ENCODE measurements at places on chromosomes 7 and 10.
A peak's percentile ranks its signal among the peaks of the same experiment; 100 is the strongest.

- DNase-seq = no peak
These were observed 191.1 kb upstream of the GRB10 start for GRCh38 chr7:50973814-50974213.

DNA sequence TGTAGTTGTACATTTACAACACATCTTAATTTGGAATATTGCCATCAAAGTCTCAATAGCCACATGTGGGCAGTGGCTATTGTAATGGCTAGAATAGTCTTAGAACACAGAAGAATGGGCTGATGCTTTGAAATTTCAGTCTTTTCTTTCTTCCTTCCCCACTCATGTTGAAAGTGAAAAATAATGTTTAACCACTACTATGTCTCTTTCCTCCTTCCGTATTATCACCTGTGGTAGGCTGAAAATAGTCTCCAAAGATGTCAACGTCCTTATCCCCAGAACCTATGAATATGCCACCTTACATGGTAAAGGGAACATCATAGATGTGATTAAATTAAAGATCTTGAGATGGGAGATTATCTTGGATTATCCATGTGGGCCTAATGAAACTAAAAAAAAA is 154.0 kb downstream of the SUGCT start:
- DNase-seq = no peak

- no peak for DNase-seq
These were observed 106.3 kb downstream of the TMEM26 start for GRCh38 chr10:61346796-61347413.

DNA sequence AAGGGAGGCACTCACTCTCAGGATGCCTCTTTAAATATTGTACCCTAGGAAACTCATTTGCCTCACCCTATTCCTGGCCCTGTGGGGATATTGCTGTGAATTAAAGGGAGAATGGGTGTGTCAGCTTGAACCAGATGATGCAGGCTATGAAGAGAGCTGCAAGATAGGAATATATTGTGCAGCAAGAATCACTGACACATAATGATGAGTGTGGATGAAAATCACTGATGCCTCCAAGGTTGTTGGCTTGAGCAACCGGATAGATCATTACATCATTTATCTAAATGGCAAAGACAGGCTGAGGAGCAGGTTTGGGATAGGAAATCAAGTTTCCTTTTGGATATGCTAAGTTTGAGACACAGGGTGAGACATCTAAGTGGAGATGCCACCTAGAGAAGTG is 6.2 kb downstream of the SLC26A4 start:
- no peak for DNase-seq

GRCh38 chr10:91033324-91033950 is 112.5 kb upstream of the ANKRD1 start:
- no peak for DNase-seq

DNA sequence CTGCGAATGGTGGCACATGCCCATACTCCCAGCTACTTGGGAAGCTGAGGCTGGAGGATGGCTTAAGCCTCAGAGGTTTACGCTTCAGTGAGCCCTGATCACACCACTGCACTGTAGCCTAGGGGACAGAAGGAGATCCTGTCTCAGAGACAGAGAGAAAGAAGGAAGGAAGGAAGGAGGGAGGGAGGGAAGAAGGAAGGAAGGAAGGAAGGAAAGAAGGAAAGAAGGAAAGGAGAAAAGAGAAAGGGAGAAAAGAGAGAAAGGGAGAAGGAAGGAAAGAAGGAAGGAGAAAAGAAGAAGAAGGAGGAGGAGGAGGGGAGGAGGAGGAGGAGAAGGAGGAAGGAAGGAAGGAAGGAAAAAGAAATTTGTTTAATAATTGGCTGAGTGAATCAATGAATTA is 13.0 kb upstream of the SAR1A start:
- DNase-seq = no peak

DNA sequence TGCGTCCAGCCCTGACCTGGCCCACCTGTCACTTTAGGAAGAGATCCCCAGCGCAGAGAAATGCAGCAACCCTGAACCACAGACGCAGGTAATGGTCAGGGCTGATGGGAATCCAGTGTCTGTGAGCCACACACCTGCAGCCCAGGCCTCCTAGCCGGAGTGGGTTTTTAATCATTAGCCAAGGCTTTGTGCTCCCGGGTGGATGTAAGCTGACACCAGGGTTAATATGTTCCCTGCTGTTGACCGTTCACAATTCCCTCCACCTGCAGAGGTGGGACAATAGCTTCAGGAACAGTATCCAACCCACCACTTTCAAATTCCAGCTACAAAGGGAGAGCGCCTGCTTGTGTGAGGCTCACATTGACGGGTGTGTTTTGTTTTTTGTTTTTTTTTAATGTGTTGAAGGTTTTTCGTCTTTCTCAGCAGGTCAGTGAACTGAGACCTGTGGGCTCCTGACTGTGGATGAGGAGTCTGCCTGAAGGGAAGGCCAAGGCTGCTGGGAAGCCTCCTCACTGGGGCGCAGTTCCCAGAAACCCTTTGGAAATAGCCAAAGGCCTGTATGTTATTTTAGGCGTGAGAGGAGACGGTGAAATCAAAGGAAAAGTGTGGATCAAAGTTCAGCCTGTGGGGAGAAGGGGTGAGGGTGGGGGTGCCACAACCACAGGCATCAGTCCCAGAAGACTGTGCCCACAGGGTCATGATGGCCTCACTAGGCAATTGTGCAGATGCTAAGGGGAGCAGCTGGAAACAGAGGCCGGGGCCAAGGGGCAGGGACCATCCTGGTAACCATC is 111.1 kb downstream of the TNS3 start:
- DNase-seq = no peak

GRCh38 chr10:120555436-120555835 is 98.4 kb downstream of the PLPP4 start:
- no peak for DNase-seq

DNA sequence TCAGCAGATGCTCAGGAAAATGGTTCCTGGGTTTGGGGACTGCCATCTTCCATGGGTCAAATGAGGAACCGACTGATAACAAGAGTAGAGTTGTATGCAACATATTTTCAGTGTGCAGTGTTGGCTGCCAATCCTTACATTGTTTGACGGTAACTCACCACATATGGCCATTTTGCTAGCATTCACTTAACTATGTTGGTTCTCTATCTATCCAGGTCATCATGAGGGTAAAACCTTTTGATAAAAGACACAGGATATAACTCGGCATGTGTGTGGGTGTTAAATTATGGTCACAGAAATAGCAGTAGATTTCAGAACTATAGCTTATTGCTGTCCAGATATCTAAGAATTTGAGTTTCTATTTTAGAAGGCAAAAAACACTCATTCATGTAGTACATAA is 140.7 kb upstream of the AOAH start:
- no peak for DNase-seq

DNA sequence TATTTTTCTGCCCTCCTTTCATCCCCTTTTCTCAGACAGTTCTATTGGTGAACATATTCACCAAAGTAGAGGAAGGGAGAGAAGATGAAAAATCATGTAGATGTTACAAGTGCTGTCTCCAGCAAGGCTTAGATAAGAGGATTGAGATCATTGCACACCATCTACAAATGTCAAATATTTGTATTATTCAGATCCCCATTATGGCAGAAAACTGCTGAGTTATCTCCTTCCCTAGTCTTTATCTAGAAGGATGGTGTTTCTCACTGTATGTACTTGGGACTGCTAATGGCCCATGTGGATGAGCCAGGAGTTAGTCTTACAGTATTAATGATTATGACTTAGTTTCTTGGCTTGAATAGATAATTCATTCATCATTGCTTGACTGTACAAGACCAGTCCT is 147.2 kb upstream of the EEPD1 start:
- no peak for DNase-seq

GRCh38 chr7:129169686-129170440 is 18.6 kb upstream of the SMO start:
- DNase-seq = no peak

DNA sequence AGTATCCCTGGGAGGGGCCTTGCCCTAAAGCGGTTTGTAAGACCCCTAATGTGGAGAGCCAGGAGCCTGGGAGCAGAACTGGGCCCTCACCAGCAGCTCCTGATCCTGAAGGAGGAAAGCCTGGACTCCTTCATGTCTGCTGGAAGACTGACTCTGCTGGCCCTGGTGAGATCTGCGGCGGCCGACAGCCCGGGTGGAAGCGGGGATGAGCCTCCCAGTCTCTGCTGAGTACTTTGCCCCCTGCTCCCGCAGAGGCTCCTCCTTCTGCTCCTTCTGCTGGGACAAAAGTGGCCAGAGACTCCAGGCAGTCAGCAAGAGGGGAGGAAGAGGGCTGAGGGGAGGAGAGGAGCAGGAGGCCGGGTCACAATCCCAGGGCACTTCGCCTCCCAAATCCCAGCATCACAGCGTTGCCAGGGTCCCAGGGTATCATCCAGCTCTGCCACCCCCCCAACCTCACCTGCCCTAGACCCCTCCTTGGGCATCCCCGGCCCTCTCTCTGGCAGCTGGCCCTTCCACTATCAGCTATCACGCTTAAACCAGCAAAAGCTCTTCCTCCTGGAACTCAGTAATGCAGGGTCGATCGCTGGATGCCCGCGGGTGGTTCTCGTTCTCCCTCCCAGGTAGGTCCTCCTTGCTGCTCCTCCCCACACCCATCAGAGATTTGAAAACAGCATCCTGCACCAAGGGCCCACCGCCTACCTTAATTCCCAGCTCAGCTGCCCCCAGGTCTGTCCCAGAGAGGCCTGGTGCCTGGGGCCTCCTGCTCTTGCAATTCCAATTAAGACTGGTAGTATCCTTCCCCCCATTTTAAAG is 7.9 kb downstream of the TBATA start:
- DNase-seq = no peak

DNA sequence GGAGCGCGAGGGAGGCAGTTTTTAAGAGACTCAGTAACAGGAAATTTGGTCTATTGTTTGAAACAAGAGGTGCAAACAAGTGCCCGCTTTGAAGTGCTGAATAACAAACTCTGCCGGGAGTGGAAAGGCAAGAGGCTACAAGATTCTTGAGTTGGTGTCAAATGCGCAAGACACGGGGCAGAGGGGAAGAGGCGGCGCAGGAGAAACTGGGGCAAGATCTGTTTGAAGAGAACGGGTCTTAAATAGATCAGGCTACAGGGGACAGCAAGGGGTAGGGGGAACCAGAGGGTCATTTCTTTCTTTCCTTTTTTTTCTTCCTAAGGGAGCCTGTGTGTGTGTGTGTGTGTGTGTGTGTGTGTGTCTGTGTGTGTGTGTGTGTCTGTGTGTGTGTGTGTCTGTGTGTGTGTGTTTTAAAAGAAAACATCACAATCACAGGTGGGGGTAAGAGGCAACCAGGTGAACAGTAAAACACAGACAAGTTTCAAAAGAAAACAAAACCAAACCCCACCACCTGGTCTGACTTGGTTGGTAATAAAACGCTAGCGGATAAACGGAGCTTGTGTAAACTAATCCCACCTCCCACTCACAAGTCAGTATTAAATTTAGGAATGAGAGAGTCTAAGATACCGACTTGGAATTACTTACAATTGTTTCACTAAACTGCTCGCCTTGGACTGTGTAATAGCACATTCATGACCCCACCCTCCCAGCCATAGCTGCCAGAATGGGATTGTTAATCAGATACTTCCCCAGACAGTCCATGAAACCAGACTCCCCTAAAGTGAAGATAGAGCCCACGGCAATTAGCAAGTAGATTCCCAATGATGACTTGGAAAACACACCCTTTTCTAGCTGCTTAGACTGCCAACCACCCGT is 13.1 kb upstream of the CUX1 start:
- DNase-seq = no peak

DNA sequence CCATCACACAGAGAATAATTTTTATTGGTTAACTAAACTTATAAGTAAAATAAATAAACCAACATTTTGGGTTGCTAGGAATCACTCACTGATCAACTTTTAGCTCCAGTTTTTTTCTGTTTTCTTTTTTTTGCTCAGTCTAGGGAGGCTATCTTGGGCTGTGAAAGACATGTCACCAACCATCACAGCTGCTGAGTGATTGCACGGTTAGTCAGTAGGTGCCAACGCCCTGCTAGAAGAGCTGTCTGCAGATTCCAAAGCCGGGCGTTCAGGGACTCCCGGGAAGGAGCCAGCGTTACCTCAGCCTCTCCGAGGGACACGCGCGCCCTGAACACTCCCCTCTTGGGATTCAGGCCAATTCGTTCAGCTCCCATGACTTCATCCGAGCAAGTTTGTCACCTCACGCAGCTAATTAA is 604 bp upstream of the STAM start:
- DNase-seq = peak; percentile 63

- no peak for DNase-seq
These were observed 4.1 kb downstream of the ZNF282 start for GRCh38 chr7:149199234-149199995.

DNA sequence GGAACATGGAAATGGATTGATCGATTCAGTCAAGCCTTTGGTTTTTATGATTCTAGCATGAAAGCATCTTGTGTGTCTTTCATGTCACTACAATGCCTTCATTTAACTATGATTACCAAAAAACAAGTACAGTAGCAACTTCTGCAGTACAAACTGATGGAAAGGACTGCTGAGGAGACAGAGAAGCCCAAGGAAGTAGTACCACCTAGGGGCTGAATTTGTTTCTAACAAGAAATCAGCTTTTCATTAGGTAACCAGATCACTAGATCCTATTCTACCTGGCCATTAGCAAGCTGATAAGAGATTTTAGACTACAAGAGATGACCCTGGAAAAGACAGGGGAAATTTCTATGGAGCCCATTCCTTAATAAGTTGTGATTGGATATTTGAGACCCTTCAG is 3.2 kb upstream of the IFIT1 start:
- DNase-seq = no peak

DNA sequence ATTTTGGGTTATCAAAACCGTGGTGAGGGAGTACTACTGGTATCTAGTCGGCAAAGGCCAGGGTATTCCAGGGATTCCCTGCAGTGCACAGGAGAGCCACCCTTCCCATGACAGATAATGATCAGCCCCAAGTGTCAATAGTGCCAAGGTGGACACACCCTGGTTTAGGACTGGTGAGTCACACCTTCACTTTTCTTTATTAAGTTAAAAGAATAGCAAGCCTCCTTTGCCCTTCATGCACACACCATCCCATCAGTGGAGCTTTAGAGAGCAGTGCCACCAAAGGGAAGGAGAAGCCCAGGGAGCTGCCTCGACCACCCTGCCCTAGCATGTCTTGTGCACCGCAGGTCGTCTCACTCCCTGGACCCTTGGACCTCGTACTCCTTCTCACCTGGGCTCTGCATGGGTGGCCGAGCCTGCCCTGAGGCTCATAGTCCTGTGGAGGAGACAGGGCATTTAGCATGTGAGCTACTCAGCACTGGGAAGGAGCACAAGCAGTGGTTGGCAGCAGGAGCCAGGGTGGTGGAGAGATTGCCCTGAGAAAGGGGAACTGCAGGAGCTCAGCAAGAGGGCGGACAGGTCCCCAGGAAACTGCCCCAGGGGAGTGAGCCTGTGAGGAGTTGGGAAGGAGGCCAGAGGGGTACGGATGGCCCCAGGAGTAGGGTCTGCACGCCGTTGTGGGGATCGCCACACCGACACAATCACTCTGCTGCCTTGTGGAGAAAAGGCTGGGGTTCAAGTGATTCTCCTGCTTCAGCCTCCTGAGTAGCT is 17.4 kb downstream of the UBE2D4 start:
- DNase-seq = no peak

GRCh38 chr10:100100651-100101184 is 19.0 kb upstream of the CPN1 start:
- peak; percentile 33 for DNase-seq

GRCh38 chr10:99329304-99329553 is at the start of gene CNNM1:
Gene CNNM1 (plus strand): TSS chr10:99329356. CDS start chr10:99329388, 32 bp downstream.
- no peak for DNase-seq

Data from H54 (cell line).